GM12878 (cell line): ENCODE measurements at places on chromosomes 16 and 17.

DNA sequence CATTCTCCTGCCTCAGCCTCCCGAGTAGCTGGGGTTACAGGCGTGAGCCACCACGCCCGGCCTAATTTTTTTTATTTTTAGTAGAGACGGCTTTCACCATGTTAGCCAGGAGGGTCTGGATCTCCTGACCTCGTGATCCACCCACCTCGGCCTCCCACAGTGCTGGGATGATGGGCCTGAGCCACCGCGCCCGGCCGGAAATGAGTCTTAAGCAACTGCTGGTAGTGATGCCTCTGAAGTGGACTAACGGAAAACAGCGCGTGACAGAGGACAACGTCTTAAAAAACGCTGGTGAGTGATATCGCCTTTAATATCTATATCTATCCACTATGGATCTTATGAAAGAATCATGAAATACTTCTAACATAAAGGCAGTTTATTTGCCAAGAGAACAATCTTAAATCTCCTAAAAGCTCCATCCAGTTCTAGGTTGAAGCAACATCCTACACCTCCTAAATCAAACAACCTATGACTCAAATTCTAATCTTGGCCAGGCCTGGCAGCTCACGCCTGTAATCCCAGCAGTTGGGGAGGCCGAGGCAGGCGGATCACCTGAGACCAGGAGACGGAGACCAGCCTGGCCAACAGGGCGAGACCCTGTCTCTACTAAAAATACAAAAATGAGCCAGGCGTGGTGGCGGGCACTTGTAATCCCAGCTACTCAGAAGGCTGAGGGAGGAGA lies 69.8 kb downstream of the NXN start:
- no peak for DNase-seq

DNA sequence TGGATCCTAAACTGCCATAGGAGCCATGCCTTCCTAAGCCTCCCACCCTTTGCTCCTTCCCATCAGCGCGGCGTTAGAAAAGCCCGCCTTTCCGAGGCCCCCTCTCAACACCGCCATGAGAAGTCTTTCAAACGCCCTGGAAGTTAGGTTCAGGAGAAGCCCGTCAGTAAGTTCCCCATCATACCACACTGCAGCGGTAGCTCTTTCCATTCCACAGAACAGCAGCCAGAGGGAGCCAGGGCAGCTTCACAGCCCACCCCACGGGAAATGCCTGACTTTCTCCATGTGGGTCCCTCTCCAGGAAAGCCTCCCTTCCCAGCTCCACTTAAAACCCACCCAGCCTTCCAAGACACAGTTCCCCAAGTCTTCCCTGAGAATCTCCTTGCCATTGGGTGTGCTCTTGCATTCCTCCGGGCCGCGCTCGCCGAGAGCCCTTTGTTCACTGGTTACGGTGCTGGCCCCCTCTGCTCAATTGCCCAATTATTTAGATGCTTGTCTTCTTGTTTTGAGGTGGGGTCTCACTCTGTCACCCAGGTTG lies 28.7 kb downstream of the KIAA0513 start:
- no peak for DNase-seq

GRCh38 chr16:54009464-54010176 lies 277.0 kb downstream of the IRX3 start:
- no peak for DNase-seq

GRCh38 chr17:82775001-82775823 lies 23.3 kb downstream of the TBCD start:
- no peak for DNase-seq

- no peak for DNase-seq
Observed at GRCh38 chr17:39236450-39236927, 10.7 kb upstream of the STAC2 start.

GRCh38 chr16:11432856-11433395 lies 87.7 kb downstream of the RMI2 start:
- DNase-seq: no peak

DNA sequence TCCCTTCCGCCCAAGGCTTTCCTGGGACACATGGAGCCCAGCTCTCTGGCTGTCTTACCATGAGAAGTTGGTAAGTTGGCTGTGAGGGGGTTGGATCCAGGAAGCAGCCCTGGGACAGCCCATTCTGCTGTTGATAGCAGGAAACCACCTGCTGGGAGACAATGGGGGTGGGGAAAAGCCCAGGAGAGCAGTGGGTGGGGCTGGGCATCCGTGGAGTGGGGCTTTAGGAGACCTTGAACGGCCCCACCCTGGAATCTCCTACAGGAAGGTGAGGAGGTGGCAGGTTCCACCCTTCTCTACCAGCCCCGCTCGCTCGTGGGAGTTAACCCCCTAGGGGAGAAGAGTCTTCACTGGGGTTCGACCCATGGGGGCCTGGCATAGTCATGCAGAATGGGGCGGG lies 5.8 kb downstream of the TMEM92 start:
- DNase-seq: no peak

- DNase-seq: no peak
Observed at GRCh38 chr17:39026980-39027451, 59.8 kb upstream of the FBXO47 start.

DNA sequence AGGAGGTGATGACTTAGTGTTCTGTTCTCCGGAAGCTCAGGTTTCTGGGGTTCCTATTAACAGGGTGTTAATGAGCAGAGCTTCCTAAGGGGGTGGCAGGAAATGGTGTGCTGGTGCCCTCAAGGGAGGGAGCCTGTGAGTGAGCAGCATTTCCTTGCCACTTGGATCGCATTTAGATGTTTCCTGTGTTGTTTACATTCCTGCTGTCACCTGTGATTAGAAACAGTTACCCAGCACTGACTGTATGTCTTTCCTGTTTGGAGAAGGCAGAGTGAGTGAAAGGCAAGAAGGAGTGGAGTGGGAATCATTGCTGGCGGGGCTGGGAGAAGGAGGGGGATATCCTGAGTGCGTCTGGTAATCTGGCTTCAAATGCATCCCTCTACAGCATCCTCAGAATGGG lies 214.6 kb downstream of the CCDC182 start:
- no peak for DNase-seq

- no peak for DNase-seq
Observed at GRCh38 chr17:57311281-57312216, 55.2 kb downstream of the MSI2 start.

DNA sequence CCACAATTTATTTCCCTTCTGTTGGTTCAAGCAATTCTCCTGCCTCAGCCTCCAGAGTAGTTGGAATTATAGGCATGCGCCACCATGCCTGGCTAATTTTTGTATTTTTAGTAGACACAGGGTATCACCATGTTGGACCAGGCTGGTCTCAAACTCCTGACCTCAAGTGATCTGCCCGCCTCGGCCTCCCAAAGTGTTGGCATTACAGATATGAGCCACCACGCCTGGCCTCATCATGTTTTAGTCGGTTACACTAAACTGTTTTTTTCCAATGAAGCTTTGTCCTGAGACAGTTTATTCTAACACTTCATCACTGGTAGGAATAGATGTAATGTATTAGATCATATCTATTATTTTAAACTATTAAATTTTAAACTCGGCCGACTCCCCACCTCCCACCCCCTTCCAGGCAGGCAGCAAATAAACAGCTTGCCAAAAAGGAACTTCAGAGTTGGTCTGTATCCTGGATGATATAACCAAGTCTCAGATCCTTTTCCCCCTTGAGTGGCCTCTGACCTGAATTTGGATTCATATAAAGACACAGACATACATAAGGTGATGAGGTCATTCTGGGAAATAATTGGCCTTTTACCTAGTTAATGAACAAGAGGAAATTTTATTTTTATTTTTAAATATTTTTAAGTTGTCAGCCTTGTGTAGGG lies 18.4 kb upstream of the CORO6 start:
- DNase-seq: no peak

DNA sequence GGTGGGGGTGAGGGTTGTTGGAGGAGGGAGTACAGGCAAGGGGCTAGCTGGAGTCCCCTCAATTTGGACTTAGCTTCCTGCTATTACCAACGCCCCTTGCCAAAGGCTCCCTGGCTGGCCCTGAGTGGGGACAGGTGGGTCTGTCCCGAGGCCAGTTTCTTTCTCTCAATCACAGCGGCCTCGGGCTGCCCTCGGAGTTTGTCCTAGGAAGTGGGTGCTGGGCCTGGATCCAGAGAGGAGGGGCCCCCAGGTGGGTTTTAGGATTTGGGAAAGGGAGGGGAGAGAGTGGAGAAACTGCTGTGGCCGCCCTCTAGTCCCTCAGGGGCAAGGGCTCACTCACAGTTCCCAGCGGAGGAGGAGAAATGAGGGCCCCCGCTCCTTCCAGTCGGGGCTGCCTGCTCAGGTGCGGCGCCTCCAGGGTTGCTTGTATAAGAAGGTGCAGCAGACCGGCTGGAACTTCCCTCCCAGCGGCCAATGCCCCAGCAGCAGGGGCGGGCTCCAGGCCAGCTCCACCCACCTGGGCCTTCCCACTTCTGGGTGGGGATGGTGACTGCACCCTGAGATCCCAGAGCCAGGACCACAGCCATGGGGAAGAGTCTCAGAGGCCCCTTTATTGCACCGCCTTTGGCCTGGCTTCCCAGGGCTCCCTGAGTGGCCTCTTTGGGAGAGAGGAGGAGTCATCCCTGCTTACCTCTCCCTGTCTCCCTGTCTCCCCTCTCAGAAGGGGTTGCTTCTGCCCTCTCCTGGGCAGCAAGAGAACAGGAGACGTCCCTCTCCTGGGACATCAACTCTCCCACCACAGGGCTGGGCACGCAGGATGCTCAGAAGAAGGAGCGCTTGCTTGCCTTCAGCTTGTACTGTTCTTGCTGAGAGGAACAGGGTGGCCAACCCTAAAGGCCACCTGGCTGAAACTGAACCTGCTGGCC lies 112.0 kb upstream of the SMURF2 start:
- no peak for DNase-seq

DNA sequence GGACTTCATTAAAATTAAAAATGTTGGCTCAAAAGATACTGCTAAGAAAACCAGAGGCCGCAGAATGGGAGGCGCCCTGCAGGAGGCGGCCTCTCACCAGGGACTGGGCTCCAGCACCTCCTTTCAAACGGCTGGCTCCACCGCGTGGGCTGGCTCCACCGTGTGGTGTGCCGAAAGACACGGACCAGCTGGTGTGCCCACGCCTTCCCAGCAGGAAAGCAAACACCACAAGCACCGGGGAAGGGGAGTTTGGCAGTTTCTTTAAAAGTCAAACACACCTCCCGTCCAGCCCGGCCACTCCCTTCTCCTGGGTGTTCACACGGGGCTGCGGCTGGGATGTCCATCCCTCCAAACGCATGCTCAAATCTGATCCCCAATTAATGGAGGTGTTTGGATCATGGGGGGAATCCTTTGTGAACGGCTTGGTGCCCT lies 13.9 kb downstream of the HAGH start:
- DNase-seq: no peak

DNA sequence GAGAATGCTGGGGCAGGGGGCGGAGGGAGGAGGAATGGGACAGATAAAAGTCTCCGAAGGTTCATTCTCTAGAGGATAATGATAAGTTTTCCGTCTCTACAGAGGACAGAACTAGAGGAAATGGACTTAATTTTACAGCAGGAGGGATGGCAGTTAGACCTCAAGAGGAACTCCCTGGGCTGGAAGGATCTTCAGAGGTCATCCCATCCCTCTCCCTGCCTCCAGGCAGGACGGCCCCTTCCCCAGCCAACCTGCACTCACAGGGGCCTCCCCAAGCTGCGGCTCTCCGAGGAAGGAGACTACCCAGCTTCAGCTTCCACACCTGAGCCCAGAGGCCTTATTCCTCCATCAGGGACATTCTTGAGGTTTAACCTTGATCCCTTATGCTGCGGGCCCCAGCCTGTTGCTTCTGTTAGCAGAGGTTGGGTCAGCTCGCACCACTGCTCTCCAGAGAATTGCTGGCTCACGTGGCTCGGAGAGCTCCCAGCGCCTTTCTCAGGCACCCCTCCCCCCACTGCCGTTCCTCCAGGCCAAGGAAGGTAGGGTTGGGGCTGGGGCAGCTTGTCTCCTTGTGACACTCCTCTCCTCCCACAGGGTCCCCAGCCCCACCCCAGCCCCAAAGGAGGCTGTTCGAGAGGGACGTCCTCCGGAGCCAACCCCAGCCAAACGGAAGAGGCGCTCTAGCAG lies 8.5 kb downstream of the ELOB start:
- DNase-seq: no peak

DNA sequence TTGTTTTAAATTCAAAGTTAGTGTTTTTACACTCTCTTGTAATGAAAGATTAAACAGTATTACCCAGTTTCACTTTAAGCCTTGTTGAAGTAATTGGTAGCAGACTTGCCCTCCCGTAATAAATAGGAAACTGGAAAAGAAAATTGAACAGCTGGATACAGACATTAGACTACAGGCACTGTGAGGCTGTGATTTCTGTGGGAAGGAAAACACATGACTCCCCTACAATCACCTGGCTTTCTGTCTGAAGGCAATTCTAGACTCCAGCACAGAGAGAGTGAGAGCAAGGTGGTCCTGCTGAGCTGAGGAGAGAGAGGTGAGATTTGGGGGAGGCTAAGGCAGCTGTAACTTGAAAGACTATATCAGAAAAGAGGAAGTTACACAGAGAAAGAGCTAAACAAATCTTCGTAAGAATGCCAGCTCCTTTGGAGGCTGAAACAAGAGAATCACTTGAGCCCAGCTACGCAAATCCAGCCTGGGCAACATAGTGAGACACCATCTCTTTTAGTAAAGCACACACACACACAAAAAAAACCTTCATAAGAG lies 57.8 kb upstream of the CDYL2 start:
- DNase-seq: no peak
